ENCODE measurements at places on chromosomes 5 and 9.

DNA sequence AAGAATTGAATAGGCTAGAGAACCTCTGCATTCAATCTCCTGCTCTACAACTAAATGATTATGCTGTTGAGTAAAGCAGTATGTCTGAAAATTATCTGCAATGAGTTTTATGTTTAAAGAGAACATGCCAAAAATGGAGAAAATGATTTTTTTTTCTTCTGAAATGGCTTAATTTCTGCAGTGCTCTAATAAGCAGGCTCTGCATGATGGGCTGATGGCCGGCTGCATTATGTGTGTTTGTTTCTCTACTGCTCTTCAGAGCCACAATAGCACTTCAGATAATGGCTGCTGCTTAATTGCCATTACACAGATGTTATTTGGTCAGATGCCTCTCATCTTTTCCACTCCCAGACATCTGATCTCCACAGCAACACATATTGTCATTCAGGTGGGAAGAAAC lies 286.4 kb upstream of the DMAC1 start:
- no peak for DNase-seq

DNA sequence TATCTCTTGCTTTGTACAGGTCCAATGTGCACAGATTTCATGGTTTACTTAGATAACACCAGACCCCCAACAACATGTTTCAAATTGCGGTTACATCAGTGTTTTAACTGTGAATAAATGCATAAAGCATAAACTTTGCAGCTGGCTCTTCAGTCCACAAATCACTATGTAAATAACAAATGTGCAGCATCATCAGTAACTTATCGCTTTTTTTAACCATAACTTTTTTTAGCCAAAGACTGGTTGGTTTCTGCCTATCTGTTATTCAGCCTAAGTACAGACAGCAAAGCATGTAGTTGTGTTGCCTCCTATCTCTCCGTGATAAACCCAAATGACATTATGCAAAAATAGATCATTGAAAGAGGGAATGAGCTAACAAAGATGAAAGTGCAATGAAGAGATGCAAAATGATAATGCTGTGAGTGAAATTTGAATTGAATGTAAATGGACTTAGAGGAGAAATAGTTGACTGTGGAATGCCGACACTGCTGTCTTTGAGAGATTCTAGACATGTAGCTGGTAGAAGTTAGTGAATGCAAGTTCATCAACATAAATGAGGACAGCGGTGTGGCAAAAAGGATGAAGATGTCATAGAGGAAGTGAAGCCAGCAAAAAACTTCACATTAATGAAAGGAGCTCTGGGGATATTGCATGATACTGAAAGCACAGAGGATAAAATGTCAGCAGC lies 108.8 kb downstream of the PDE8B start:
- DNase-seq: no peak

DNA sequence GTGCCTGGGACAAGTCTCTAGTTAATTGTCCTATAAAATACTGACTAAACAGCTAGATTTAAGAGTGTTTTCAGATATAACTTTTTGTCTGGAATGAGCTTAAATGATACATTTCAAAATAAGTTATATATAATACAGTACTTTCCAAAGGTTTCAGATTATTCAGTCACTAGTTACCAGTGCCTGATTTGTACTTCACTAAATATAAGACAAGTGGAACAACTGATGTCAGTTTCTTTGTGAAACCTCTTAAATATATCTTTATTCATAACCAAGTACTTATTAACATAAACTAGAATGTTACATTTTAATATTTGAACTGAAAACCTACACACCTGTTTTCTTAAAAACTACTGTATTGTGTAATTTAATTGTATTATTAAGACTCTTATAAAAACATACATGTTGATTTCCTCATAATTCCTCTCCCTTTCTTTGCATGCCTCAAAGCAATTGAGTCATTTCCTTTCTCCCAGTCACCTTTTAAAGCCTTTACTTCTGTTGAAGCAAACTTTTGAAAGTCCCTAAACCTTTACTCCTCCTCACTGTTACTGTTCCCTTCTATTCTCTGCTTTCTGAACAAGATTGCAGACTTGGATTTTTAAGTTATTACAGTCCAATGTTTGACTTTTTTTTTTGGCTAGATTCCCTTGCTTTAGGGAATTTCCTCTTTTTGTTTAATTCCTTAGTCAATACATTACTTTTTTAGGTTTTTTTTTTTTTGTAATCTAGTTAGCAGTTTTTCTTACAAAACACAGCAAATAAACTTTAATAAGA lies 8.7 kb upstream of the SEMA6A start:
- DNase-seq: no peak

- no peak for DNase-seq
Measured at GRCh38 chr9:135227641-135228251, 140.3 kb downstream of the OLFM1 start.

DNA sequence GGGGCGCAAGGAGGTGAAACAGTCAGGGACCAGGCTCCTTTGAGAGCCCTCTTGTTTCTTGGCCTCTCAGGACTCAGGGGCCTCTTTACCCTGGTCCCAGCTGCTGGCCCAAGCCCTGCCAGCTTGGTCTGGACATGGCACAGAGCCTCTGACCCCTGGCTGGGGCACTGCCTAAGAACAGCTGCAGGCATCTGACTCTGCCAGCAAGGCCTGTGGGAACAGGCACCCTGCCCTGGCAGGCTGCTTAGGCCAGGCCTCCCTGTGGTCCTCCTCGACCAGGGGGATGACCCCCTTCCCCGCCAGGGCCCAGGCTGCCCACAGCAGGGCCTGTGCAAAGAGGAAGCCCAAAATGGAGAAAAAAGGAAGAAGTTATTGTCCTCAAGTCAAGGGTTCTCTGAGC lies 25.5 kb downstream of the OLFML2A start:
- no peak for DNase-seq

DNA sequence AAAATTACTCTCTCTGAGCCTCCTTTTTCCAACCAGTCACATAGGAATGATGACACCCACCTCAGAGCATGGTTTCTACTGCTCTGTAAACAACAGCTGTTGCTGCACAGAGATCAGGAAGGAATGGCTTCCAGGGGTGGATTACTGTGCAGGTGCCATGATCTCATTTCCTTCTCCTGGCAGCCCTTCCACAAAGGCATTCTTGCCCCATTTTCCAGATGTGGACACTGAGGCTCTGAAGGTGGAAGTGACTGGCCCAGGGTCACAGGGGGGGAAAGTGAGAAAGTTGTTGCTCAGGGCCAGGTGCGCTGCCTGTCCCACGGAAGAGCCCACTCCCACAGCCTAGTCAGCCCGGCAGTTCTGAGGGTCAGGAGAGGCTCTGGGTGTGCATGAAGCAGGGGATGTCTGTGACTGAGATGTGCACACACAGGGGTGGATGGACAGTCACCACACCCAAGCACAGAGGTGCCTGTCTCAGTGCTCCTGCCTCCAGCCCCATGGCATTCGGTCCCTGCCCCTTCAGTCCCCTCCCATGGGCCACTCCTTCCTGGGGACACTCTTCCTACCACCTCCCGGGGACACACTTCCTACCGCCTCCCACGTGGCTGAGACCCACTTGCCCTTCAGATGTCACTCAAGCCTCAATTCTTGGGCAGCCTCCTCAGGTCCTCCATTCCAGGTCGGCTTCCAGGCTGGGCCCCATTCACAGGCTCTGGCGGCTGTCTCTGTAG lies 17.0 kb downstream of the FGFR4 start:
- no peak for DNase-seq

GRCh38 chr9:86112057-86112456 lies 12.7 kb upstream of the GOLM1 start:
- DNase-seq: no peak

DNA sequence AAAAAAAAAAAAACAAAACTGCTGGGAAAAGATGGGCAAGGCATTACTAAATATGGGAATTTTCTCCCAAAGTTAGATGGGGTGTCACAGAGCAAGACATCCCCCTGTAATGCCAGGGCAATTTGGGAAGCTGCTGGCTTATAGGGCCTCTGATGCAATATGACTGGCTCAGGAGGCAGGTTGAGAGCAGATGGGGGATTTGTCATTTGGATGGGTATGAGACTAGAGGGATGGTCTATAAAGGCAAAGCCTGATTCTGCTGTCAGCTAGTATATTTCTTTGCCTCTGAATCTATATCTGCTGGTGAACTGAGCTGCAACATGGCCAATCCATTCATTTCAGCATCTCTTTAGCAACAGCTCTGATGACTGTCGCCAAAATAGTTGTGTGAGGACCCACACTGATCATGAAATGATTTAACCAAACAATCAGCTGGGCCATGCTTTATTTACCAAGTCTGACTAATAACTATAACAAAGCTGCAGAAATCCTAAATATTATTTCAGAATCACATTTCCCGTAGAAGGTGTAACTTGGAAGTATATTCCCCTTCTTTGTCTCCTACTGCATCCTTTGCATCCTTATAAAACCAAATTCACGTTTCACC lies 455.1 kb upstream of the ZNF608 start:
- DNase-seq: no peak

Measured in brain pericyte (primary cell).